ENCODE measurements at places on chromosomes 11 and 22.
A peak's percentile ranks its signal among the peaks of the same experiment; 100 is the strongest.

DNA sequence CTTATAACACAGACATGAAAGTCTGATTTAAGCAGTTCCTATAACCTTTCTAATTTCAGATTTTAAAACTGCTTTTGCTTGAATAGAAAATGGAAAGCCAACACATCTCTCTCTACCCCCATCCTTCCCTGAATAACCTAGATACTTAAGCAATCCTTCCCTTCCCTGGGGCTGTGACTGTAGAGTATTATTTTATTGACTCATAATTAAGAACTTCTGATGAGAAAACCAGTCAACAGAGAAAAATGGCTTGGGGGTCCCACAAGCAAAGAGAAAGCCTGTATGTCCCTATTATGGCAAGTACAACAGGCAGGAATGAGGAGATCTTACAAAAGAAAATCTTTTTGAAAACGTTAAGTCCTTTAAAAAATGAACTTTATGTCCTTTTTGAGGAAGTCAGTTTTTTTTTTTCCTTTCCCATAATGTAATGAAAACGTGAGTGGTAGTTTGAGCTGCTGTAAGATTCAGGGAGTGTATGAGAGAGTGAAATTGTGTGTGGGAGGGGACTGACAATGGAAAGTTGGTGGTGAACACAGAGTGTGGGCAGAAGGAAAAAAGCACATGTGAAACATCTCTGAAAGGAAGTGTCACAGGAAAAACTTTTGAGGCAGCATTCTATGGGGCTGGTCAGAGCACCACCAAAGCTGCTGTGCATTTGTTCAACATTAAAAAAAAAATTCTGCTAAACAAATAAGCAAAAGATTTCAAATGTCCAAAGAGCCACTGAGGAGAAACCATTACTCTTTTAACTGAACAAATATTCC lies 154.6 kb downstream of the MAML2 start:
- no peak for DNase-seq

- DNase-seq = no peak
Observed at GRCh38 chr11:95924414-95924760, 480 bp upstream of the MTMR2 start.

GRCh38 chr11:96960476-96960875 lies 570.7 kb downstream of the JRKL start:
- DNase-seq = no peak

- DNase-seq = no peak
Observed at GRCh38 chr22:19760951-19761724, 560 bp downstream of the TBX1 start.

GRCh38 chr11:75154646-75155569 lies 4.0 kb downstream of the SLCO2B1 start:
- DNase-seq = no peak

- DNase-seq = no peak
Observed at GRCh38 chr11:17531636-17532113, 12.5 kb downstream of the USH1C start.

- DNase-seq = no peak
Observed at GRCh38 chr11:60905551-60906113, 753 bp downstream of the PRPF19 start.

- no peak for DNase-seq
Observed at GRCh38 chr22:47736186-47737034, 974.0 kb downstream of the TBC1D22A start.

DNA sequence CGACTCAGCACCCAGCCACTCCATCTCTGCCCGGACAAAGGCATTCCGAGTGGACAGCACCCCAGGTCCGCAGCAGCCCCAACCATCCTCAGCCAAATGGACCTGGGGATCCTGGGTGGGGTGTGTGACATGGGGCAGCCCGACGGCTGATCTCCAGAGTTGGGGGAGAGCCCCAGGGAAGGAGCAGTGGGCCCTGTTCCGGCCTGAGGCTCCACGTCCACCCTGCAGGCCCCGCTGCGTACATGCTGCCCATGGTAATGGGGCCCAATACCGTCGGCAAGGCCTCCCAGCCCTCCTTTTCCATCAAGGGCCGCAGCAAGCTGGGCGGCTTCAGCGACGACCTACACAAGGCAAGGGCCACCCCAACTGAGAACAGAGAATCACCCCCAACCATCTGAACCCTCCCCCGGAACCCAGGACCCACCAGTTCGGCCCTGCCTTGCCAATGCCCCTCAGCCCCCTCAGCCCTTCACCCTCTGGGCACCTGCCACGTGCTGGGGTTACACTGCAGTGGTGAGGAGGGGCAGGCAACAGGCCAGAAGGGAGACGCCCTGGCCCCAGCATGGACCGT lies 5.4 kb downstream of the SCGB1C1 start:
- no peak for DNase-seq

DNA sequence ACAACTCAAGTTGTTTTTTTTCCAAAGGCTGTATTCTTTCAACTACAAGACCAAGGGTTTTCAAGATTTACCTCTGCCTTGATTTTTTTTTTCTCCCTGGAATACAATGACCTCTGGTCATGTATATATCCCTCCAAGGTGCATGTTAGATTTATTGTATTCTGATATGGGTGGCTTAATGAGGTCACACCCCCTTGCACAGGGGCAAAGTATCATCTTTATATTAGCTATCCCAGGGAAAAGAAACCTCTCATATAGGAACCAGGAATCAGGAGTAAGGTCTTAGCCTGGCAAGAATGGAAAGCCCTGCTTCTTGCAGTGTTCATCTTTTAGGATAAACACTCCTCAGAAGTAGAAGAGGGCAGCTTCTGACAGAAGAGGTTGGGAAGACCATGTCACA lies 516.9 kb upstream of the TENM4 start:
- DNase-seq = no peak

DNA sequence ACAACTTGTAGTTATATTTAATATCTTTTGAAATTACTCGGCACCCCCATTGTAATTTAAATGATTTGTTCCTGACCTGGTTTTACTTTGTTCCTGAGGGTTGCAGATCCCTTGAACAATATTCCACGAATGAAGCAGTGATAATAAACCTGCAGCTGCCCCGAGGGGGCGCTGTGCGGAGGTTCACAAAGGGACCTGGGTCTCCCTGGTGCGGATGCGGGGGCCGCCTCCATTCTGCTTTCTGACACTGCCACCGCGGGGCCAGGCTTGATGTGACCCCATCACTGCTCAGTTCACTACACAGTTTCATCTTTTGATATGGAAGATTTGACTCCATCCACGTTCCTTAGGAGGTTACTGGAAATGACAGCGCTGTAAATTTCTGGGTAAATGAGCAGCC lies 62.9 kb upstream of the PRODH start:
- no peak for DNase-seq

DNA sequence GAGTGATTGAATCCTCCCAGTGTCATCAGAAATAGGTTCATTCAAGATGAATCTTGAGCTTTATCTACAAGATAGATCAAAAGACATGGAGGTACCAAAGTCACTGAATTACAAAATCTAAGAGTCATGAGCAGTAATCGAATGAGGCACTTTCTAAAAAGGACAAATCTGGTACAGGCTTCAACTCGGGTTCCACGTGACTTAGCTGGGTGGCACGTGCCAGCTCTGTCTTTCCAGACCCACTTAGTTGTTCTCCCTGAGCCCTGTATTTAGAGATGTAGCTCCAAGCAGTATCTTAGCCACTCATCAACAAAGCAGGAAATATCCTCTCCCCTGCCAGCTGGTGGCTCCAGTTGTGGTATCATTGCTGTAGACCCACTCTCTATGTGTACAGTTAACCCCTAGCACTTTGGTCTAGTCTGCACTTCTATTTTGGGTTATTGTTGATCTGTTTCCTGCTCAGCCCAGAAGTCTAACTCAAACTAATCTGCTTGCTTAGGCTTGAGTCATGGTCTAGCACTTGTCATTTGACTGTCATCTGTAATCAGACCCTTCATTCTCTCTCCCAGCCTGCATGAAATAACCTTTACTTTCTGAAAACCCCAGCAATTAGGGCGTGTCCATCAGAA lies 528.7 kb downstream of the ETS1 start:
- DNase-seq = no peak

GRCh38 chr11:60377401-60378136 lies 763 bp upstream of the MS4A7 start:
- peak; percentile 28 for DNase-seq

- no peak for DNase-seq
Observed at GRCh38 chr22:27278946-27279345, 522.6 kb downstream of the MN1 start.

DNA sequence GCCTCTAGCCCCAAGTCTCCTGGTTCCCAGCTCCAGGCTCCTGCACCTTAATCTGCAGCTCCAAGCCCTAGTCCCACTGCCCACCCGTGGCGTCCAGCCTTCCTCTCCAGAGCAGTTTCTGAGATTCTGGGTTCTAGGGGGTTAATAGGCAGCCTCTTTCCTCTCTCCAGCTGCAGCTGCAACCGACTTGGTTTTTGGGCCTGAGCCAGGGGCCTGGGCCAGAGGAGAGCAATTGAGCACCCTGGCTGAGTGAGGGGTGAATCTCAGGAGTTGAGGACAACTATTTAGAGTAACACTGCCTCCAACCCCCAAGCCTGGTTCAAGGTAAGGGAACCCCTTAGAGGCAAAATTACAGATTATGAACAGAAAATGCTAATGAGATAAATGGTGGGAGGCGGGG lies 9.0 kb upstream of the CHRM1 start:
- DNase-seq = no peak

- DNase-seq = no peak
Observed at GRCh38 chr11:19243143-19243542, 2.4 kb upstream of the E2F8 start.

DNA sequence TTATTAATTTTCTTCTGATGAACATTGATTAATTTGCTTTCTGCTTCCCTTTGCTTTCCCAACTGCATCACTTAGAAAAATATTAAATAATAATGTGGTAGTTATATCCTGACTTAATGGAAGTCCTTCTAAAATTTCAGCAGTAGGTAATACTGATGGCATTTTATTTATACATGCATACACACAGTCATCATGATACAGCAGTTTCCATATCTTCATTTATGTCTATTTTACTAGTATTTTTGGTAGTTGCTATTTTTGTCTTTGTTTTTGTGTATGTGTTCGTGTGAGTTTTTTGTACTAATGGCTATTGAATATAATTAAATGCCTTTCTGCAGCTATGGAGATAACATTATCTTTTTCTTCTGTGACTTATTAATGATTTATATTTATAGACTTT lies 484.7 kb upstream of the CNTN5 start:
- no peak for DNase-seq

- DNase-seq = no peak
Observed at GRCh38 chr11:69448471-69449284, 32.8 kb upstream of the LINC01488 start.

DNA sequence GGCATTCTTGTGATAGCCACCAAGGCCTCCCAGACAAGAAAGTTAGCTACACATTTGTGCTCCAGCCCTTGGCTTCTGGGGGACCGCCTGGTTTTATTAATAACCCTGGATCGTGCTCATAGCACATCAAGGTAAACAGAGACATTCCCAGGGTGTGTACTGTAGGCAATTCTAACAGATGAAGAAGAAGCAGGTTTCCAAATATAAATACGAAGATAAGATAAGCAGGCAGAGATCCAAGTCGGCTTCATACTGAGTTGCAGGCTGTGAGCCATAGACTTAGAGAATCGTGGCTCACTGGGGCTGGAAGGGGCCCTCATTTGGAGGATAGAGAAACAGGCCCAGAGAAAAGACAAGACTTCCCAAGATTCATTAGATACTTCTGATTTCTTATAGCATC lies 131.4 kb downstream of the TENM4 start:
- DNase-seq = no peak

GRCh38 chr11:79287952-79288351 lies 152.9 kb downstream of the TENM4 start:
- DNase-seq = no peak

DNA sequence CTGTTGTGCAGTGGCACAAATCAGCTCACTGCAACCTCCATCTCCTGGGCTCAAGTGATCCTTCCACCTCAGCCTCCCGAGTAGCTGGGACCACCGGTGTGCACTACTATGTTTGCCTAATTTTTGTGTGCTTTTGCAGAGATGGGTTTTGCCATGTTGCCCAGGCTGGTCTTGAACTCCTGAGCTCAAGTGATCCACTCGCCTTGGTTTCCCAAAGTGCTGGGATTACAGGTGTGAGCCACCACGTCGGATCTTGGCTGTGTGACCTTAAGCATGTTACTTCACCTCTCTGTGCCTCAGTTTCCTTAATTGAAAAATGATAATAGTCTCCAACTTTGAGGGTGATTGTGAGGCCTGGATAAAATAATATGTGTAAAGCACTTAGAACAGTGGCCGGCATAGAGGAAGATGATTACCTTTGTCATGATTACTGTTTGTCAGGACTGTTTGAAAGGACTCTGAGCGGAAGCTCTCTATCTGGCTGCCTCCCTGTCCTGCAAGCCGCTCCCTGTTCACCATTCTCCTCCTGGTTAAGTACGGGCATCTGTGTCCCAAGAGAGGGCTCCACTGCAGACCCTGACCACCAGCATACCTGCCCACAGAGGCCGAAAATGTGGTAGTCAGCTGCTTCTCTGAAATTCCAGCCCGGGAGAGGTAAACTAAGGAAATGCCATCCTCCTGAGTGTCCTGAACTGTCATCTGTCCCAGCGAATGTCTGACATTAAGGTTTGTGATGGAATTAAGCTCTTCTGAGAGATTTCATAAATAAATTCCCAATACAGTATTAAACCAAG lies 73.6 kb downstream of the MICAL2 start:
- DNase-seq = no peak

DNA sequence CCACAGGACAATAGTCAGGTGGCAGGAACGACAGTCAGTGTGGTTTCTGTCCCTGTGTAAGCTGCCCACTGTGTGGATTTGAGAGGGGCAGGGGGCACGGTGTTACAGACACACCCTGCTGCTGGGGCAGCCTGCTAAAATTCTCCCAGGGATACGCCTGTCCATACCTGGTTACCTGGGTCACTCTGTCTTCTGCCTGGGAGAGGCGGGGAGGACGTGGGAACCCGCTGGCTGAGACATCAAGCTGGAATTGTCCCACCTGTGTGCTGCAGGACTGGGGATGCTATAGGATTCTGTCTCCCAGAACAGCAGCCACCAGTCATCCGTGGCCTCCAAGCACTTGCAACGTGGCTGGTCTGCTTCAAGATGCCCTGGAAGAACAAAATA lies 63.8 kb upstream of the LINC01488 start:
- no peak for DNase-seq
